ENCODE measurements at places on chromosomes 11 and 22.

GRCh38 chr11:25183411-25183810 lies 686.6 kb downstream of the LUZP2 start:
- no peak for DNase-seq

DNA sequence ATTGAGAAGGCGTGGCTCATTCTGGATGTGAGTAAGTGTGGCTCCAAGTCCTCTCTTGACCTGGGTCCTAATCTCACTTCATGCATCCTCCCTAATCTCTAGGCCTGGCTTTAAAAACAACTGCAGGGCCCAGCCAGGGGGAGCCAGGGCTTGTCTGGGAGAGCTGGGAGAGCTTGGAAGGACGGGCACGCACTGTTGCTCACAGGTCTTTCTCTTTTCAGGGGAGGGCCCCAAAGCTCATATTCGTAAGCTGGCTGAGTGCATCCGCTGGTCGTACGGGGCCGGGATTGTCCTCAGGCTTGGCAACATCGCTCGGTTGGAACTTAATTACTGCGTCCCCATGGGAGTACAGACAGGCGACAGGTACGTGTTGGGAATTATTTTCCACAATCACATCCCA lies 34.1 kb upstream of the PARVB start:
- DNase-seq, result no peak

DNA sequence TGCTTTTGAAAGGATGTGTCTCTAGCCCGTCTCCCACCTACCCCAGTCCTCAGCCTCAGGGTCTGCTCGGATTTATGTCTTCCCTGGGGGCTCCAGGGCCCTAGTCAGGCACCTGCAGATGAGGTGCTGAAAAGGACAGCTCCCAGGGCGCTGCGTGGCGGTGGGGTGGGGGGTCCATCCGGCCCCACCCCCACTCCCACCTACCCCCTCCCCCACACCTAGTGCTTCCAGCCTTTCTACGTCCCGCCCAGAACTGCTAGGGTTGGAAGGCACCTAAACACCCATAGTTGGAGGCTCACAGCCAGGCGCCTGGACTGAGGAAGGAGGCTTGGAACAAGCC lies 1.4 kb upstream of the ROBO3 start:
- DNase-seq, result no peak

GRCh38 chr22:39469326-39469680 lies 12.5 kb downstream of the MGAT3 start:
- no peak for DNase-seq

DNA sequence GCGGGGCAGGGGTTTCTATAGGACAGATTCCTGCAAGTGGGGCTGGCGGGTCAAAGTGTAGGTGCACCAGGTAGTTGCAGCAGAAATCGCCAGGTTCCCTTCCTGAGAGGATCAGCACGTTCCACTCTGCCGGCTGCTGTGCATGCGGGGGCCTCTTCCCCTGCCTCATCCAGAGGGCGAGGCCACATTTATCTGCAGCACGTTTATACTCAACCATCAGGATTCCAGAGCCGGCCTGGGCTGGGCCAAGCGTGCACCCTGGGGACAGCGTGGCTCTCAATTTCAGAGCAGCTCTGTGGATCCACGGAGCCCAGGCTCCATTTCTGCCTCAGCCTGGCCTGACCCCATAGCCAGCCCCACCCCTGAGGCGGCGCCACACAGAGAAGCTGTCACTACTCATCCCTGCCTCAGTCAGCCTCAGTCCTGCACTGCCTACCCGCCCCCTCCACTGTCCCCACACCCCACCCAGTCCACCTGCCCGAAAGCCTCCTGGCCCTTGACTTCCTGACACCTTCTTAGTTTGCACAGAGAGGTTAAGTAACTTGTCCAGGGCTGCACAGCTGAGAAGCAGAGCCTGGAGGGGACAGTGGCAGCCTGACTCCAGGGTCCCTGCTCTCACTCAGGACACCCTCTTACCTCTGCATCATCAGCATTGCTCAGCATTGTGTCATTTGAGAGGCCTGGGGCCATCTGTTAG lies 45.9 kb upstream of the RTL6 start:
- no peak for DNase-seq

GRCh38 chr22:24429411-24430365 lies 2.3 kb downstream of the ADORA2A start:
- DNase-seq, result peak; percentile 86

DNA sequence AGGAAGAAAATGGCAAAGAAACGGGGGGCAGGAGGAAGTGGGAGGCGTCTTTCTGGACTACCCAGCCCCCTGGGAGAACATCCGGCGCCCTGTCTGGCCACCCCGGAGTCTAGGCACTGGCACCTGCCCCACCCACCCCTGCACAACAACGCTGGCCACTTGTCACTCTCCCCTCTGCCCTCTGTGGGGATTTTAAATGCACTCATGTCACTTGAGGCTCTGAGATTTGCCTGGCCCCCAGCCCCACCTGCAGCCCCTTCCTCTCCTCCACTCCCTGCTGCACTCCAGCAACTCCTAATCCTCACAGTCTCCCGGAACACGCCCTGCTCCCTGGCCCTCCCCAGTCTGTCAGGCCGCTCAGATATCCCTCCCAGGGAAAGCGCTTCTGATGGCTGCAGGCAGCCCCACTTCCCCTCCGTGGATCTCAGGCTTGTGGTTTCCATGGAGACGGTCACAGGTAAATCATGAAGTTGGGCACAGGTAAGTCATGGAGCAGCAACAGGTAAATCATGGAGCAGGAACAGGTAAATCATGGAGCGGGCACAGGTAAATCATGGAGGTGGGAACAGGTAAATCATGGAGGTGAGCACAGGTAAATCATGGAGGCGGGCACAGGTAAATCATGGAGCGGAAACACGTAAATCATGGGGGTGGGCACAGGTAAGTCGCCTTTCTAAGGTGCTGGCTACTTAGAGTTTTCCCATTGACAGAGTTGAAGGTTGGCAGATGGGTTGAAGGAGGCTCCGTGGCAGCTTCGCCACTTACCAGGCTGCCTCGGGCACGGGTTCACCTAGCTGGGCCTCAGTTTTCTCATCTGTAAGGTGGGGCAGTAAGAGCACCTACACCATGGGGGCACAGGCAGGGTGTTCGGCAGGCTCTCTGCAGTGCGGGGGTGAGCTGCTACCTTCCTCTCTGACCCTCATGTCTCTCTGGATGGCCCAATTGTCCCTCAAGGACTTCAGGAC lies 79.0 kb upstream of the SHISAL1 start:
- no peak for DNase-seq

DNA sequence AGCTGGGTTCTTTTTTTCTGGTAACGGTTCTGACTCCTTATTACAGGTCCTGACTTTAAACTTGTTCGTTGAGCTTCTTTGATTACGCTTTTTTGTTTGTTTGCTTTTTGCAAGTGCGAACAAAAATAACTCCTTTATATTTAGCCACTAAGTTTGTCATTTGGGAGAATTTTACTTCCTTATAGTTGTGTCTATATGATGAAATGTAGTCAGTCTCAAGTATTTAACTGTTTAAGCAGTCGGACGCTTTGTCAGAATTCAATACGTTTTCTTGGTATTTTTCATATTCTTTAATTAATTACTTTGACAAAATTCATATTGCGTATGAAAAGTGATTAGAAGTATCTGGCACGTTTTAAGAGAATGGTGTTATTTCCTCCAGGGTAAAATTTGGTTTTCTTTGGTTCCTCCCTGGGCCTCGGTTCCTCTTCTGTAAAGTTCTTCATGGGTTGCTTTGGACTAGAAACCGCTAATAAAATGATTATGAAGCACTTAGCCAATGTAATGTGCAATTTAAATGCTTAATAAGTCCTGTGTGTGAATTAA lies 1.3 kb downstream of the CBL start:
- DNase-seq, result no peak

Measured in stimulated activated CD4-positive, alpha-beta T cell treated with anti-CD3 and anti-CD28 coated beads, Interleukin-2, amount 100 ng/mL, for 24 hours (primary cell).